ENCODE measurements at places on chromosomes 3 and 15.

DNA sequence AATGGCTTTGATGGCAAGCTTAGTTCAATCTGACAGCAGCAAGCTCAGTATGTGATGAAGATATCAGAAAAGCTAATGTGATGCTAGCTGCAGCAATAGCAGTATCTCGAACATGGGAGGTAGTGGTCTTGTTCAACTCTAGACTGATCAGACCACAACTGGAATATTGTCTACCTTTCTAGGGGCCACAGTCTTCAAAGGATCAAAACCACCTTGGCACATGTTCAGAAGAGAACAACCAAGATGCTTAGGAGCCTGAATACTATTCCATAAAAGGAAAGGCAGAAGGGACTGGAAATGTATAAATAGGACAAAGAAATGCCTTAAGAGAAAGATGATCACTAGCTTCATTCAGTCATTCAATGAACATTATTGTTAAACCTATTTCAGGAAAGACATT is 2.3 kb downstream of the C3orf70 start:
- DNase-seq = no peak

DNA sequence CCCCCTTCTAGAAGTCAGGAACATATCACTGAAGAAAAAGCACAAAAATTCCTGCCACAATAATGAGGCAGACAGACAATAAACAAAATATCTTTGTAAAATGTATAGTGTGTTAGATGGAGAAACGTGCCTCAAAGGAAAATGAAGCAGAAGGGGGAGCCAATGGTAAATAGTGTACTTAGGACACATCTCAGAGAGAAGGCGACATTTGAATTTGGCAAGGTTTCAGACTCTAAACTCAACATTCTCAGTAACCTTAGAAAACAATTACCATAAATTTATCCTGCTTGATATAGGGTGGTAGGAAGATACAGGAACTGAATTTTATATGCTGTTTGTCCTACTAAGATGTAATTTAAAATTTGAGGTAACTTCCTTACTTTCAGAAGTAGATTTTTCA is 52.6 kb upstream of the PTX3 start:
- DNase-seq = no peak

DNA sequence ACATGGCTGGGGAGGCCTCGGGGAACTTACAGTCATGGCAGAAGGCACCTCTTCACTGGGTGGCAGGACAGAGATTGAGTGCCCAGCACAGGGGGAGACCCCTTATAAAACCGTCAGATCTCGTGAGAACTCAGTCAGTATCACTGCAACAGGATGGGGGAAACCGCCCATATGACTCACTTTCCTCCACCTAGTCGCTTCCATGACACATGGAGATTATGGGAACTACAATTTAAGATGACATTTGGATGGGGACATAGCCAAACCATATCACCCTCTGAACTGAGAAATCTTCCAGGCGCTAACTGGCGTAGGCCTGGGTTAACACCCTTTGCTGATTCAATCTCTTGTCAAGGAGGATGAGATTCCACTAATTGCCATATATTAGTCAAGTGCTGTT is 392.3 kb downstream of the FEZF2 start:
- no peak for DNase-seq

- no peak for DNase-seq
Observed at GRCh38 chr3:182722907-182723306, 70.4 kb upstream of the ATP11B start.

DNA sequence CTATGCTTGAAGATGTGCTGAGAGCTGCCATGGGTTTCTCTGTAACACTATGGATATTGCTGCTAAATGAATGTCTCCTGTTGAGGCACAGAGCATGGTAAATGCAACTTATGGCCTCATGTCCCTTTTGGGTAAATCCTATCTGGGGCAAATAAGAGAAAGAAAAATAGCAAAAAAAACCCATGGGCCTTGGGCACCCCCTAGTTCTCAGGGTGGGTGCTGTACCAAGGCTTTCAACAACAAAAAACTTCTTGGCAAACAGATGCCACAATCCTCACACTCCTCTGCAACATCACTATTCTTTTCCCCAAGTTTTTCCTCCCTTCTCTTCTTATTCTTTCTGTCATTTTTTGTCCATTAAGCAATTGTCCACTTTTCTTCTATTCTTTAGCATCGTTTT is 340.1 kb upstream of the ROBO2 start:
- DNase-seq = no peak

DNA sequence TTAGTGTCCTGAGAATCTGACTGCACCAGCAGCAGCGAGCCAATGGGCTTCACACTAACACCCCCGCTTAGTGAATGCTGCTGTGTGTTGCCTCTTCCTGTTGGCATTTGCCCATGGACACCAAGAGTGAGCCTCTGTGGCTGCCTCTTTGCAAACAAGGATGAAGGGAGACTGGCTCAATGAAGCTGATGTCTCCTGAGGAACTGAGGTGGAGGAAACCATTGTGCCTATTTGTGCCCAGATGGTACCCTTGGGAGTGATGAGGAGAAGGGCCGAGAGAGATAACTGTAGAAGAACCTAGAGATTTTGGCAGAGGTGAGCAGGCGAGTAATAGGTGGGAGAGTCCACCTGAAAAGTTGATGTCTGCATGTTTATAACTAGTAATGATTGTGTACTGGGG is 51.2 kb downstream of the IL20RB start:
- DNase-seq = no peak

DNA sequence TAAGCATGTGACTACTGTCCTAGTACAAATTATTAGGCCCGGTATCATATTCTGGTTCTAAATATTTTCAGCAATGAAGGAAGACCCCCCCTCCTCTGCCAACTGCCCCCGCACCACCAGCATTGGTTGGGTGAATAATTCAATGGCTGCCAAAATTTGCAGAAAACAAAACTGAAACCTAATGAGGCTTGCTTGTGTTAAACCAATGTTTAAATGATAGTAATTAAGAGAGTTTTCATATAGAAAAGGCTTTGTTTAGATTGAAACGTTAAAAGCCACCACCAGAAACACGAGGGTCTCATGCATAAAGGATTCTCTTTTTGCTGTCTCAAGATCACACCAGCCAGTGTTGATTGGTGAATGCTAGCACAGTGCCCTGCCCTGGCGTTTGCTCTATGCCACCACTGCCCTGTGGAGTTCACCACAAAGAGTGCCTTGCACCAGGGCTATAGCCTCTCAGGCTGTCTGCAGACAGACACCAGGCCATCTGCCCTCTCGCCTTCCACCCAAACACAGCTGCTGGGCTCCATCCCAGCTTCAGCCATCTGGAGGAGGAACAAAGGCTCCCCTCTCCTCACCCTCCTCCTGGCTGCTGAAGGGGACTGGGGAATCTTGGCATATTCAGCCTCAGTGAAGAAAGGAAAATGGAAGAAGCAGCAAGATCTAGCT is 200.3 kb upstream of the PFN2 start:
- DNase-seq = no peak

GRCh38 chr15:77836906-77837648 is 204.4 kb upstream of the LINGO1 start:
- DNase-seq = no peak

DNA sequence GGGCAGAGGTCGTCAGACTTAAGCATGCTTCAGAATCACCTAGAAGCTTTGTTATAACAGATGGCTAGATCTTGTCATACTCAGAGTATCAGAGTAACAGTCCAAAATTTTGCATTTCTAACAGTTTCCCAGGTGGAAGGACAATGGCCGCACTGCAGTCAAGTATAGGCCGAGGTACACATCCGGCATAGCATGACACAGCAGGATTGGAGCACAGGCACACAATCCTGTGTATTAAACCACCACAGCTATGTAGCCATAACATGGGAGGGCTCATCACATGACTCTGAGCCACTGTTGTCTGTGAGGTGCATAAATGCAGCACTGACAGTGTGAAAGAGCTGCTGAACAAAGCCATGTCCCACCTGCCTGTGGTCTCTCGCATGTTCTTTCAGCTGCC is 85.7 kb upstream of the RNF7 start:
- no peak for DNase-seq
